NCI-H146 (cell line): ENCODE measurements at places on chromosomes 7 and 10.

DNA sequence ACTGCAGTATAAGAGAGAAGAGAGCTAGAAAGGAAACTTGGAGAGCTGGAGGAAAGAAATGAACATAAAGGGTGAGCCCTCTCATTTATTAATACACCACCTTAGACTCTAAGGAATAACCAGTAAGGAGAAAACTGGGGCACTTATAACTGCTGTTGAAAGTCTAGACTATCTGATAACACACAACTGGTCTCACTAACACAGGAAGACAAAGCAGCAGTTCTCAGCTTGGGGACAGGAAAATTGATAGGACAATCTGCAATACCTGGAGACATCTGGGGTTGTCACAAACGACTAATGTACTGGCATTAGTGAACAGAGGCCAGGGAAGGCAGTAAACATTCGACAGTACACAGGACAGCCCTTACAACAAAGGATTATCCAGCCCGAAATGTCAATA lies 6.8 kb downstream of the ELMO1 start:
- DNase-seq, result no peak

GRCh38 chr7:1081931-1082401 lies 5.9 kb upstream of the GPER1 start:
- DNase-seq, result peak; percentile 85

- peak; percentile 63 for DNase-seq
Measured at GRCh38 chr7:82539969-82540368, 96.4 kb upstream of the CACNA2D1 start.

DNA sequence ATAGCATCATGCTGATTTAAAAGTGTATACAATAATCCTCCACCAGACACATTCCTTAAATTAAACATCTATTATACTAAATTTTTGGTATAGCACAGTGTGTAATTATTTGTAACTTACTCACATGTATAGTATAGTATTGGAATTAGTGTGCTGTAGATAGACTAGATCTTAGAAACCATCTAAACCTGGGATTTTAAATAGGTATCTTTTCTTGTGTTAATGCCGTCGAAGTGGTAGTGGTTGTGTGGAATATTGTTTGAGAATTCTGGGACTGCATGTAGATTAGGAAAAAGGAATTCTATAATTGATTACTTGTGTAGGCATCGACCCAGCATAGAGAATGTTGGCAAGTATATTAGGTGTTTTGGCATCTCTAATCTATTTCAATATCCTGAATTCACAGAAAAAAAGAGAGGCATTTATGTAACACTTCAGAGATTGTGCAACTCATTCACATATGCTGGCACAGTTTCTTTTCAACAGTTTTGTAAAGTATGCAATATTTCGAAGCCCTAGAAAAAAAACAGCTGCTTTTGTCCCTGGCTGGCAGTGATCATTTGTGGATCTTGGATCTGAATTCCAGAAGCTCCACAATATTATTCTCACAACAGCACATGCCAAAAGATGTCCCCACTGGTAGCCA lies 145.5 kb upstream of the AGR3 start:
- DNase-seq, result no peak

GRCh38 chr10:80452069-80452468 lies 2.0 kb upstream of the TSPAN14 start:
- no peak for DNase-seq

DNA sequence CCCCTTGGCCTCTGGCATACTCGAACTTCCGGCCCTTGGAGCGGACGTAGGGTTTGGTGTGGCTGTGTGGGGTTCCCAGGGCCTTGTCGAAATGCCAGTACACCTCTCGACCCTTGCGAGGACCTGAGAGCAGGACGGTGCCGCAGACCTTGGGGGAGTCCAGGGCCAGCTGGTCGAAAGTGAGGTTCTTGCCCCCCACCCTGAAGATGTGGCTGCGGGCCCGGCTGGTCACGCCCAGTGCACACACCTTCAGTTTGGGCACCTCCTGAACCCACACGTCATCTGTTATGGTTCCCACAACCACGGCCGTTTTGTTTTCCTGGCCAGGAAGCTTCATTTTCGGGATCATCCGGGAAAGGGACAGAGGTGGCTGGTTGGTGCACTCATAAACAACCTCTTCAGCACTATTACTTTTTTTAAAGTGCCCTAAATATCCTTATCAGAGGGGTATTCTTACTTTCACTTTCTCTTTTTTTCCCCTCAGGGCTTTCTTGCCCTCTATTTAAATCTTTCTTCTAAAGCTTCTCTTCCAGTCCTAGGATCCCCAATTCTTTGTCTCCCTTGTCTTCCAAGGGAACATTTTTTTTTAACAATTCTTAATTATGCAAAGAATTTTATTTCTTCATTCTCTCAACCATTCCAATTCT lies 44.9 kb upstream of the FAM3C start:
- no peak for DNase-seq

DNA sequence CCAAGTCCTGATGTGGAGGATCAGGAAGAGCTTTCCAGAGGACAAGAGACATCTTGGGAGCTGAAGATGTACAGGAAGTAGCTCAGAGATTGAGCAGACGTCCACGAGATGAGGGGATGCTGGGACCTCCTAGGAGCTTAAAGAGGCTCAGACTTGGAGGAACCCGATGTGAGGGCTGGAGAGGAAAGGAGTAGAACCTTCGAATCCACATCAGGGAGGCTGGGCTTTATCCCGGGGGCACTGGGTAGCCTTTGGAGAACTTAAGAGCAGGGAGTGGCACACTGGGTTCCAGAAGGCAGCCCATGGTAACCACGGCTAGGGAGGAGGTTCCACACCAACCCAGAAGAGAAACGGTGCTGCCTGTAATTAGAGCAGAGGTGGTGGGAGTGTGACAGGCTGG lies 10.8 kb downstream of the PRKCQ start:
- DNase-seq, result no peak

- peak; percentile 16 for DNase-seq
Measured at GRCh38 chr10:68348265-68348741, 15.6 kb upstream of the PBLD start.

DNA sequence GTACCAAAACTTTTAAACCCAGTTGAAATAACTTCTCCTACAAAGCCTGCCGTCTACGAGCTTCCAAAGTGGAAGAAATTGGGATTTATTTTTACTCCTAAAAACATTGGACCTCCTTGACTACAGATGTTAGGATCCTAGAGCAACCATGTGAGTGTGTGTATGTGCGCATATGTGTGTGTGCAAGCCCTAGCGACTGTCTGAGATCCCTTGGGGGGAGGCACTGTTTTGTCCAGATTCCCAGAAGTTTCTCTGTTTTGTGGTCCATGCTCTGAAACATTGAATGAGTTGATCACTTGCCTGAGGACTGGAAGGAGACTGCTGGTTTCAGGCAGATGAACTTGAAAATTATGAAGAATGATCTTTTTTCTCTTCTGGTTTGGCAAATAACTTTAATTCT lies 312.3 kb upstream of the ZNF32 start:
- no peak for DNase-seq

DNA sequence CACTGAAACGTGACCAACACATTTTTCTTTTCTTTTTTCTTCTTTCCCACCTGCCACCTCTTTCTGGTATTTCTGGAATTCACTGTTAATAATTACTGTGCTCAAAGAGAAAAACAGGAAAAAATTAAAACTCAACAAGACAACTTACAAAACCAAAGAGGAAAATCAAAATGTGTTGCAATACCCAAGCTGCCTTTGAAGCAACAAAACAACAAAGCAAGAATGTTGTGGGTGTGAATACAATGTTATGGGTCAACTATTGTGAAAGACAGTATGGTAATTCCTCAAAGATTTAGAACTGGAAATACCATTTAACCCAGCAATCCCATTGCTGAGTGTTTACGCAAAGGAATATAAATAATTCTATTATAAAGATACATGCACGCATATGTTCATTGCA lies 415.1 kb downstream of the GFRA1 start:
- DNase-seq, result no peak

DNA sequence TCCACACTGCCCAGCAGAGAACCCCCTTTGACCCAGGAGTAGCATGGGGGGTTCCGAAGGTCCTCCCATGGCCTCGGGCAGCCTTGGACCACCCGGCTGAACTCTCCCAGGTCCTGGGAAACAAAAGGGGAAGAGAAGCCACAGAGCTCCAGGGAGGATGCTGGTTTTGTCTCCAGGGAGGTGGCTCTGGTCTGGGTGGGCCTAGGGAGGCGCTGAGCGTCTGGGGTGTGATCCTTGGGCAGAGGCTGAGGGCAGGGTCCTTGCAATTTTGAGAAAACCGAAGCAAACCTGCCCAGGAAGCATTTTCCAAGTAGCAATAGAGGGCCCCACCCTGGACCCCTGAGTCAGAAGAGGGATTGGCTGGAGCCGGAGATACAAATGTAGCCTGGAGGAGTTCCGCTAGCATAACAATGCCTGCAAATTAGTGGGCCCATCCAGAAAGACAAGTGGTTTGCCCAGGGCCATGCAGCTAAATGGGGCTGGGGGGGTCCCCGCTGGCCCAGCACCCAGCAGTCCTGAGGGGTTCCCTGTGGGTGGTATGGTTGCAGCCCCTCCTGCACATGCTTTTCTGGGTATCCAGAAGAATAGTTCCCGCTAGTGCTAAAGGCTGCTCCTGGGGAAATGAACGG lies 2.0 kb downstream of the UTF1 start:
- no peak for DNase-seq

DNA sequence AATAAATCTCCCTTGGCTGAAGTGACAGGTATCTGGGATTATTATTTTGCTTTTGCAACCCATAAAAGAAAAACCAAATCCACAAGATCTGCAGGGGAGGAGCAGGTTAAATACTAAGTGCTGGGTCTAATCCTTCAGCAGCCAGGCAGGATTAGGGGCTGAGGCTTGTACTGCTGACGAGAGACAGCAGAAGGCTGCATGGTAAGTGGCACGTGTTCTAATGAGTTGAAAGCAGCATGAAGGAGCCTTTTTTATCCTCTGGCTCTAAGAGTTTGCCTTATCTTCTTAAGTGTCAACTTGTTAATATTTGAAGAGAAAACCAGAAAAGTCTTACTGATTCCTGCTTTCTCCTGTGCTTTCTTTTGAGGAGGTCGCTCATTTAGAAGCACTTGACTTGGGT lies 50.0 kb downstream of the LYZL2 start:
- no peak for DNase-seq

GRCh38 chr10:31923389-31923788 lies 5.2 kb downstream of the ARHGAP12 start:
- DNase-seq, result no peak

DNA sequence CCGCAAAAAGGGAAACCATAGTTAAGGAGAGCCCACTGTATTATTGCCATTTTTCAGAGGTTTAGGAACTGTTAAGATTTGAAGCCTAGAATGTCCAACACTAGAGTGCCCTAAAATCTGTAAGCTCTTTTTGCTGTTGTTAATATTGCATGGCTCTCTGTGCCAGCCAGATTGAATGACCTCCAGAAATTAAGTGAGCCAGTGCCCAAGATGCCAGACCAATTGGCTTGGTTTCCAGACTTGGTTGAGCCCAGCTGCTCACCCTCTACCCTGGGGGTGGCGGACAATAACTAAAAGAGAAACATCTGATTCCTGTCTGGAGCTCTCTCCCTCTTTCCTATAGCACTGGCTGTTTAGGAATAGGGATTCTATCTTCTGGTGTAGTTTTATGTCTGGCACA lies 340.1 kb downstream of the PHF14 start:
- DNase-seq, result no peak

- DNase-seq, result no peak
Measured at GRCh38 chr7:44068054-44068453, 2.7 kb upstream of the PGAM2 start.

DNA sequence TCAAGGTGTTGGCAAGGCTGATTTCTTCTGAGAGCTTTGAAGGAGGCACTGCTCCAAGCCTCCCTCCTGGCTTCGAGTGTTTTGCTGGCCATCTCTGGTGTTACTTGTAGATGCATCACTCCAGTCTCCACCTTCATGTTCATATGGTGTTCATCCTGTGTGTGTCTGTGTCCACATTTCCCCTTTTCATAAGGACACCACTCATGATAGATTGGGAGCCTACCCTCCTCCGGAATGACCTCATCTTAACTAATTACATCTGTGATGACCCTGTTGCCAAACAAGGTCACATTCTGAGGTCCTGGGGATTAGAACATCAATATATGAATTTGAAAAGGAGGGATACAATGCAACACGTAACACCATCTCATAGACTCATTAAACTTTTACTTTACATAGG lies 119.0 kb downstream of the CREB5 start:
- DNase-seq, result no peak

DNA sequence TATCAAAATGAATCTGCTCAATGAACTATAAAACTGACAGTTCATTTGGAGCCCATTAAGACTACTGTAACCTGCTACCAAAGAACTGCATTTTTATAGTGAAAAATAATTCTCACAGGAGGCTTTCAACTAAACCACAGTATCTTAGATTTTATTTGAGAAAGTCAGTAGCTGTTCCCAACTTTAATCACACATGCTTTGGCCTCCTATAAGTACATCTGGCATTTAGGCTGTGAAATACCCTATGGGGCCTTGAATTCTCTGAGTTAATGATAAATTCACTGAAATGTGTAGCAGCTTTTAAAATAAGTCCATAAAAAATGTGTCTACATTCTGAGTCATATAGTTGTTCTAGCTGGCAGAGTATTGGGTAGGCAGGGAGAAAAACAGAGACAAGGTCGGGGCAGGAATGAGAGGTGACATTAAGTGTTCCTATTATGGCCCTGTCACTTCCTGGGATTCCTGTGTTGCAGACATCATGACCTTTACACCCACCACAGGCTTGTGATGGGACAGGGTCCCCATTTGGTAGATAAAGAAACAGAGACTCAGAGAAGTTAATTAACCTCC lies 588.8 kb downstream of the REEP3 start:
- no peak for DNase-seq

DNA sequence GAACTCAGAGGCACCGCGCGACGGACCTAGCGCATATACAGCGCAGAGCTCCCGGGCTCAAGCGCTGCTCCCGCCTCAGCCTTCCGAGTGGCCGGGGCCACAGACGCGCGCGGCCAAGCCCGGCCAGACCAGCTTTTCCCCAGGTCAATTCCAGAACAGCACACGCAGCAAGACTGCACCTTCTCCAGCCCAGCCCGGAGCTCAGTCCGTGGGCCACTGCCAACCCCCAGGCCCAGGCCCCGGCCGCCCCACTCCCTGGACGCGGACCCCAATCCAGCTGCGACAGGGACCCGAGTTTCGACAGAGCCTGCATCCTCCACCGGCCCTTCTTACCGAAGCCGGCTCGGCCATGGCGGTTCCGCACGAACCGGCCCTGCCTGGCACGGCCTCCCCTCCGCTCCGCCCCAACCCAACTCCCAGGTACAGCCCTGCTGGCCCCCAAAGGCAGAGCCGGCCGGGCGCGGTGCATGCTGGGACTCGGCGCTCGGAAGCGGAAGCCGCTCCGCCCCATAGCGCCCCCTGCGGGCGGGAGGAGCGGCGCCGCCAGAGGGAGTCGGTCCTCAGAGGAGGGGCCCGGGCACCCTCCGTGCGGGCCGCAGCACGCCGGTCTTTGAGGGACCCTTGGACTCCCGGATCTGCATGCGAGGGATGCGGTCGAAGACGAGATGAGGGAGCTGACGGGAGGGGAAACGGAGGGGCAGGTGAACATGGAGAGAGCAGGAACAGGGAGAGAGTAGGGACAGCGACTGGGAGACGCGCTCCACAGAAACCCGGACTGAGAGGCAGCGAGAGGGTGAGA lies at the start of gene ZNF425:
Gene ZNF425, minus strand, starts transcription at position 462 of the 799 bp plus-strand sequence. Its CDS starts 111 bp downstream, at position 351.
- peak; percentile 92 for DNase-seq
